Right hindlimb (tissue), 1 donor: ENCODE measurements at places on chromosomes 3 and 15.

GRCh38 chr3:152842413-152842812 is 7.5 kb downstream of the P2RY1 start:
- DNase-seq = peak; percentile 31

DNA sequence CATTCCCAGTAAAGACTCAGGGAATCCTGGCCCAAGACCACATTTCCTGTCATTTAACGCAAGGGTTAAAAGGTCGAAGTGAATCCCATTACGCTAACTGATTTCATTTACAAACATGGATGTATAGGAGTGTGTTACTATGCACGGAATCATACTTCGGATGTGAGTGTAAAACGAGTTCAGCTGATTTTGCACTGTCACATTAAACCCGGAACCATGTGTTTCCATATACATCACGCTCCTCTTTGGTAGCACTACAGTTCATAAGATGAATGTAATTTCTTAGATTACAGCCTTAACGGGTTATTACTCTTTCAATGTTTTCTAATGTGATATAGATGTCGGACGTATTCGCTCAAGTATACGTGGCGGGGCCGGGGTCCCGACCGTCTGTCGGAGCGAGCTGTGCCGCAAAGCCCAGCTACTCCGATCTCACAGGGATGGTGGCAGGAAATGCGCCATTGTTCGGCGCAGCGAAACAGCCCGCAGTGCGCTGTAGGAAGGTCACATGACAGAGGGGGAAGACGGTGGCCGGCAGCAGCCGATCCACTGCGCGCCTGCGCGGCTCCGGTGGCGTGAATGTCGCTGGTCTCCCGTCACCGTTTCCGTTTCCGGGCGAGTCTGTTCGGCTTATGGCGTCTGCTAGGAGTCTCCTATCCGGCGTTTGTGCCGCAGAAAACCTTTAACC is 97.3 kb downstream of the NPAP1 start:
- DNase-seq = peak; percentile 93

- peak; percentile 90 for DNase-seq
Measured at GRCh38 chr3:148697306-148698189, at the start of gene AGTR1. Gene AGTR1, plus strand, starts transcription at chr3:148697903. Its CDS starts 43,133 bp downstream, at chr3:148741036.

DNA sequence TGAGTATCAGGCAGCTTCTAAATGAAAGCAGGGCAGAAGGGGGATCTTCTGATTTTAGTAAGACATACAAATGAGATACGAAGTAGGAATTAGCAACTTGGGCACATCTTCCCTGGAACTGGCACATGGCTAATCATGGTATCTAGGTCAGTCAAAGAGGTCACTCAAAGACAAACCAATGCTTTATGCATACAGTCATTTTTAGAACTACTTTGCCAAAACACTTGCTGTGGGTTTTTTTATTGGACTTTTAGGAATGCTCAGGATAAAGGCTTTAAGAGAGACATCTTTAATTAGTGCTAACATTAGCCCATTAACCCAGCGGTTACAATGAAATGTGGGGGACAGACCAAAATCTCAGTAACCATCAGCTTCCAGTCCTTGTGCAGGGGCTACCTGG is 51.7 kb downstream of the GPR176 start:
- no peak for DNase-seq

GRCh38 chr3:74456166-74456565 is 158.3 kb downstream of the CNTN3 start:
- DNase-seq = no peak

DNA sequence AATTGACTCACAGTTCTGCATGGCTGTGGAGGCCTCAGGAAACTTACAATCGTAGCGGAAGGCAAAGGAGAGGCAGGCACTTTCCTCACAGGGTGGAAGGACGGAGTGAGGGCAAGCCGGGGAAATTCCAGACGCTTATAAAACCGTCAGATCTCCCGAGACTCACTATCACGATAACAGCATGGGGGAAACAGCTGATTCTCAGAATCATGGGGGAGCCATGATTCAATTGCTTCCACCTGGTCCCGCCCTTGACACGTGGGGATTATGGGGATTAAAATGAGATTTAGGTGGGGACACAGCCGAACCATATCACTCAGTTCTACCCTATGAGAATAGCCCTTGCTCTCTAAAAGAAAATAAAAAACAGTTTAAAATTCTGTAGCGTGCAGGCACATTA is 13.4 kb upstream of the SYNPR start:
- DNase-seq = no peak

DNA sequence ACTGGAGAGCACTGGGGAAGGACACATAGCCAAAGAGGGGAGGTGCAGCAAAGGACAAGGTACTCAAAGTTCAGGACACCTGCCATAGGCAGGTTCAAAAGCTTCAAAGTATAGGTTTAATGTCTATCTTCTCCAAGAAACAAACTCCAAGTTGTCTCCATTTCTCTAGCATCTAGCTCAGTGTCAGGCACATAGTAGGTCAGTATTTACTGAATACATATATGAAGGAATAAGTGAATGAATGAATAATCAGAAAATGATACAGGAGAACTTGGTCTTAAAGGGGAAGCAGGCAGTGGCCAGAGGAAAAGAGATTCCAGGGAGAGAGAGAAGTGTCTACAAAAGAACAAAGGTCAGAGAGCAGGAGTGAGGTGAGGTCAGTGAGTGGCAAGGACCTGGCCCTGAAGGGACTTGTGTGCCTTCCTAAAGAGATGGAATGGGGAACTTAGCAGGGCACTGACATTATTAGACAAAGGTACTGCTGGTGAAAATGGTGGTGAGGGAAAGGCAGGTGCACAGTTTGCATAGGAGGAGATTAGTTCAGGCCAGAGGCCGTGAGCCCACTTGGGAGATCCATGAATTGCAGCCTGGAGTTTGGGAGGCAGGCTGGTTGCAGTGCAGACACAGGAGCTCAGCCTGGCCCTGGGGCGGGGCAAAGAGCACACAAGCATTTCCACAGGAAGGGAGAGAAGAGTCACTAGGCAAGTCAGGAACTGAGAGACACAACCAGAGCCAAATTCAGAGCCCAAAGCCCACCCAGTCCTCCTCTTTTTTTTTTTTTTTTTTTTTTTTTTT is 21.4 kb downstream of the TBC1D2B start:
- DNase-seq = no peak

DNA sequence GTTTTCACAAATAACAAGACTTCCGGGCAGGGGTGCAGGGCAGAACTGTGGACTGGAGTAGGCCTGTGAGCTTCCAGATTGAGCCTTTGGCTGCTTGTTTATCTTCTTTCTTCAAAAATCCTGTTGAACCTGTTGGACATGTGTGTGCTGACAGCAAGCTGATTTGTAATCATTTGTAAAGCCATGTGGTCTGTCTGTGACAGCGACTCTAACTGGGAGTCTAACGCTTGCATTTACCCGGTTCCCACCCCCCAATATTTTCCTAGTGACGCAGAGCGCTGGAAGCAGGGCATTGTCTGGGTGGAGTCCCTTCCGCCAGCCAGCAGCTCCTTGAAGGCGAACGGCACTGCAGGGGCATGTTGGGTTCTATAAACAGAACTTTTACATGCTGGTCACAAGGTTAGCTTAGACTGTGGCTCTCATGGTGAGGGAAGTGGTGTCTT is 85.7 kb upstream of the MYZAP start:
- DNase-seq = no peak

DNA sequence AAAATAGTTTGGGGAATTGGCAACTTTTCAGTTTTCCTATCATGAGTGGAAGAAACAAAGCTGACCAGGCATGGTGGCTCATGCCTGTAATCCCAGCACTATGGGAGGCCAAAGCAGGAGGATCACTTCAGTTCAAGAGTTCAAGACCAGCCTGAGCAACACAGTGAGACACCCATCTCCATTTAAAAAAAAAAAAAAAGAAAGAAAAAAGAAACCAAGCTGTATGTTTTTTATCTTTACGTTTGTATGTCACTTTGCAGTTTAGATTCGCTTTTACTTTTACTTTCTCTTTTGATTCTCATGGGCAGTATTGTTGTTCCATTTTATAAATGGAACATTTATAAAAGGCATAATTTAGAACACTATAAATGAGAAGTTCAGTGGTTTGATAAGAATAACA is 31.2 kb upstream of the TNIK start:
- no peak for DNase-seq

DNA sequence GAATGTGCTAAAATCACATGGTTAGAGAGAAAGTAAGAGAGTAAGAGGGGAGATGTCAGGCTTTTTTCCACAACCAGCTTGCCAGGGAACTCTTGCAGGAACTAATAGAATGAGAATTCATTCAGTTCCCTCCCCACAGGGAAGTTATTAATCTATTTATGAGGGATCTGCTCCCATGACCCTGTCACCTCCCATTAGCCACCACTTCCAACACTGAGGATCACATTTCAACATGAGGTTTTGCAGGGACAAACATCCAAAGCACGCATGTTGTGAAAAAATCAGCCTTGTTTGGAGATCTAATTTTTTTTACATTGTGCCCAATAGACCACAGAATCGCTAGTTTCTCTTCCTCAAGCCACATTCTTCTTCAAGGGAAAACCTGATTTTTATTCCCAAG is 904.0 kb downstream of the TBL1XR1 start:
- DNase-seq = peak; percentile 23

- no peak for DNase-seq
Measured at GRCh38 chr3:22121068-22121701, 370.2 kb upstream of the ZNF385D start.
